Articular chondrocyte of knee joint (primary cell): ENCODE measurements at places on chromosomes 7 and 10. TPM values are rescaled to one million over a fixed set of nuclear protein-coding genes. Genes with fewer than 3 reads are reported as not detected.

The RARRES2 gene
- total RNA-seq, result 0.32 and 2.2 TPM in 2 replicates

The TBL2 gene
- total RNA-seq, result 55.9 and 56.7 TPM in 2 replicates

The TRPV5 gene
- total RNA-seq, result not detected in 2 replicates

The CRYGN gene
- total RNA-seq, result 0.76 and 0.78 TPM in 2 replicates

The ASB10 gene
- not detected in 2 replicates for total RNA-seq

The BICC1 gene
- 204 and 209 TPM in 2 replicates for total RNA-seq

The CALY gene
- total RNA-seq, result not detected in 2 replicates

The PRSS37 gene
- total RNA-seq, result not detected in 2 replicates
